ENCODE measurements at places on chromosomes 1 and 21. TPM values are rescaled to one million over a fixed set of nuclear protein-coding genes. Genes with fewer than 3 reads are reported as not detected.

DNA sequence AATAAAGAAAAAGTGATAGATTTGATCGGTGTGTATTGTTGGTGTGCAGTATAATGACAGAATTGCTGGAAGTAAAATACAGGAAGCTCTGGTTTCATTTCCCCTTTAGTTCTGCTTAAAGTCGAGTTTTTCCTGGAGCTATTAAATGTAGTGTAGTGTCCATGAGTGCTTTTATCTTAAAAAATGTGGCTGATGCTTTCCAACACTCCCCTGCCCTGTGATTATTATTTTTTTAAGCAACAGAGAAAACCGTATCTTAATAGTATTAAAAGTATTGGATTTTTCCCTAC lies 1.1 kb downstream of the LGALS8 start:
- no peak for DNase-seq

The PROK1 gene
- not detected for total RNA-seq

DNA sequence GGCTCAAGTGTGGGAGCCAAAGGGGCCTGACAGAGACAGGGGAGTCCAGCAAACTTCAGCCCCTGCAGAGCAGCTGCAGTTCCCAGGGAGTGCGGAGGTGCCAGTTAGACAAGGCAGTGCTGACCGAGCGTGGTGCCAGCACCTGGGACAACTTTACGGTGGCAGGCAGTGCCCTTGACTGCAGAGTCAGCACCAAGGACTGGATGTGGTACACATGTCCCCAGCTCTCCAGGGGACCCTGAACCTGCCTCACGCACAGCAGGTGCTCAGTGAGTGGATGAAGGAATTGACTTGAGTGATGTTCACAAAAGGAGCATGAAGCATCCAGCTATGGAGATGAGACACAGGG lies 296.5 kb downstream of the SIPA1L2 start:
- no peak for DNase-seq

GRCh38 chr1:8976896-8977450 lies 31.3 kb downstream of the CA6 start:
- DNase-seq, result no peak

DNA sequence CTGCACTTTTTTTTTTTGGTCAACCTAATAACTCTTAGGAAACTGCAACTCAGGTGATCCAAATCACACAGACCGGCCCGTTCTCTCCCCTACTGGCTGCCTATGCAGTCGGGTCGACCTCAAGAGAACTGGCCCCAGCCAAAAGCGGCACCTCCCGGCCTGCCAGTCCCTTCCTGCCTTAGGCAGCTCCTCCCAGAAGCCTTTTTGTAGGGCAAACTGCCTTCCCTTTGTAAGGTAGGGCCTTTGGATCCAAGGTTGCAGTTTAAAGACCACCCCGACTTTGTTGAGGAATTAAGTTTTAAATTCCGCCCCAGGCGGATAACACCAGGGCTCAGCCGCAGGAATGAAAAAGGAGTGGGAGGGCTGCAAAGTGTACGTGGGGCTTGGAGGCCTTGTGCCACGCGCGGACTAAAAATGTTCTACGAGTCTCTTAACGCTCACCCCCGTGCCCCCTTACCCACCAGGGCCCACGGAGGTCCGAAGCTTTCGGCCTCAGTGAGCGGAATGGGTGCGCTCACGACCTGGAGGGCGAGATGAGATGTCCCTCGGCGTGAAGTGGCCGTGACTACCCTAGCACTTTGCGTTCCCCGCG lies 642 bp upstream of the ST3GAL3 start:
- peak; percentile 39 for DNase-seq
